ENCODE measurements at places on chromosomes 7 and 10.

GRCh38 chr7:92276460-92276864 lies 30.7 kb downstream of the ANKIB1 start:
- DNase-seq = no peak

DNA sequence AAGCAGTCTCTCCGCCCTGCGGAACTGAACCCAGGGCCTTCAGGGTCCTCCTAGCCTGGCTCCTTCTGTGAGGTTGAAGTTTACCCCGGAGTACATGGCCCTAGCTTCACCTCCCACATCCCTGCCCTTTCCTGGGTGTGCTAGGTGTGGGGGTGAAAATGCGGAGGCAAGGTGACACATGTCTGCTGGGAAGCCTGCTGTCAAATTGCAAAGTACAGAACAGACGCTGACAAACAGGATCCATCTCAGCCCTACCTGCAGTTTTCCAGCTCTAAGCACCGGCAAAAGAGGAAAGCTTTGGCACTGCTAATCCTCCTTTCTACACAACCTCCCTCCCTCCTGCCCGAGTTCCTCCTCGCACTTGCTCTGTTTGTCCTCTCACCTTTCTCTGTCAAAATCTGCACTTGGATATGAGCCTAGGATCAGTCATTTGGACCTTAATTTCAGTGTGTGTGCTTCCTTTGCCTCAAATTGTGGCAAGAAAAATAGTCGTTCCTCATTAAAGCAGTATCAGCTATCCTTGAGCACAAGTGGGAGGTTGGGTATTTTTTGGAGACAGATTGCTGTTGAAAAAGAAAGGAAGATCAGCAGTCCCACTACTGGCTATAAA lies 14.4 kb upstream of the GPR15LG start:
- no peak for DNase-seq

GRCh38 chr7:2431260-2431867 lies 28.0 kb downstream of the CHST12 start:
- DNase-seq = no peak

DNA sequence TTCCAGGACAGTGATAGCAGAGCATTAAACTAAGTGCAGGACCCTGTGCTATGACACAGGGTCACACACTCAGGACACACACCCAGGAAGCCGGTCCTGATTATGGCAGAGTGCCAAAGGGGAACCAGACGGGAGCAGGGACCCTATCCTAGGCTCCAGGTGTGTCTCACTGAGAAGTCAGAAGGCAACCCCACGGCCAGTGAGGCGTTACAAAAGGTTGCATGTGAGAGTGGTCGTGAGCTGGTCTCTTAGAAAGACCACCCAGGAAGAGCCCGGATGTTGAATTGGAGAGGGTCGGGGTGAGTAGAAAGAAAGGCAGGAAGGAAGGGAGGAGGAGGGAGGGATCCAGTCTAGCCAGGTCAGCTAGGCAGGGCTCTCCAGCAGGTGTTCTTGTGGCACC lies 31.0 kb downstream of the FRMPD2 start:
- no peak for DNase-seq

All from globus pallidus (tissue), 1 donor.